Stomach (tissue), 19 donors: ENCODE measurements at places on chromosomes 6 and 20. TPM values are rescaled to one million over a fixed set of nuclear protein-coding genes. Genes with fewer than 3 reads are reported as not detected.

Gene FAM184A
- total RNA-seq, result 3.1 TPM

Gene RXRB
- total RNA-seq, result 10.7 TPM

Gene RSPO3
- total RNA-seq, result 6.8 TPM

DNA sequence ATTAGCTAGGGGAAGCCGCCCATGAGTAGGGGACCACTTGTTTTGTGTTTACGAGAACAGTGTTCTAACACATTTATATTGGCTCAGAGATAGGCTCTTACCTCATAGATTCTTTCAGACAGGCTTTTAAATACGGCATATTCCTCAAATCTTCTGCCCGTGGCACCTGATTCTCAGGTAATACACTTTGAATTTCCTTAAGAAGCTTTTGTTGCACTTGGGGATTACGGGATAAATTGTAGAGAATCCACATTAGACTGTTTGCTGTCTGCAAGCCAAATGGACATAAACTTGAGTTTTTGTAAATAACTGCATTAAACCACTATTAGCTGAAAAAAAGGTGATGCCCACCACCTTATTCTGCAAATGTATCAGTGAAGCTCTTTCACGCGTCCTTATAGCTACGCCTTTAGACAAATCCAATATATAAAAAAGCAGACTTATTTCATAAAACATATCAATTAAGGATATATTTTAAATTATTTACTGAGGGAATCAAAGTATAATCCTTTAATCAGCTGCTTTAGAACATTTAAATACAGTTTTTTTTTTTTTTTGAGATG is 14.8 kb downstream of the CYP24A1 start:
- H3K36me3 ChIP-seq, result no peaks in the 10 kb centered on the region
- H3K4me1 ChIP-seq, result no peaks in the 10 kb centered on the region
- no peaks in the 10 kb centered on the region for H3K27me3 ChIP-seq
- H3K4me3 ChIP-seq, result no peak overlapping the region
- H3K27ac ChIP-seq, result no peak overlapping the region
- DNase-seq, result no peak

DNA sequence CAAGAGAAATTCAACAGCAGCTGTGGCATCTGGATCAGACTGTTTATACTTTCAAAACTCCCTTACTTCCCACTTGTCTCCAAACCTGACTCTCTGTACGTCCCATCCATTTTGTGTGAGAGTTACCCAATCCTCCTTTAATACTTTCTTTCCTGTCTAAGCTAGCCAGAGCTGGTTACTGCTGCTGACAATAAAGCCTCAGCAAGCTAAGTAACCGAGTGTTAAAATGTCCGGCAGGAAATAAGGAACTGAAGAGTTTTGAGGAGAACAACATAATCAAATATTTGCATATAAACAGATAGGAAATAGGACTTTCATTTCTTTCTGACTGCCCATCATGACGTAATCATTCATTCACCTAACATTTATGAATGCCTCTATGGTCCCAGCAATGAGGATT is 11.6 kb downstream of the TMEM30A start:
- H3K4me3 ChIP-seq, result no peak overlapping the region
- H3K4me1 ChIP-seq, result peaks cover 76% of the 10 kb centered on the region
- no peak for DNase-seq
- peaks cover 10% of the 10 kb centered on the region for H3K36me3 ChIP-seq
- peak overlapping the region; percentile 48 for H3K27ac ChIP-seq
